ENCODE measurements at places on chromosomes 7 and 10.

DNA sequence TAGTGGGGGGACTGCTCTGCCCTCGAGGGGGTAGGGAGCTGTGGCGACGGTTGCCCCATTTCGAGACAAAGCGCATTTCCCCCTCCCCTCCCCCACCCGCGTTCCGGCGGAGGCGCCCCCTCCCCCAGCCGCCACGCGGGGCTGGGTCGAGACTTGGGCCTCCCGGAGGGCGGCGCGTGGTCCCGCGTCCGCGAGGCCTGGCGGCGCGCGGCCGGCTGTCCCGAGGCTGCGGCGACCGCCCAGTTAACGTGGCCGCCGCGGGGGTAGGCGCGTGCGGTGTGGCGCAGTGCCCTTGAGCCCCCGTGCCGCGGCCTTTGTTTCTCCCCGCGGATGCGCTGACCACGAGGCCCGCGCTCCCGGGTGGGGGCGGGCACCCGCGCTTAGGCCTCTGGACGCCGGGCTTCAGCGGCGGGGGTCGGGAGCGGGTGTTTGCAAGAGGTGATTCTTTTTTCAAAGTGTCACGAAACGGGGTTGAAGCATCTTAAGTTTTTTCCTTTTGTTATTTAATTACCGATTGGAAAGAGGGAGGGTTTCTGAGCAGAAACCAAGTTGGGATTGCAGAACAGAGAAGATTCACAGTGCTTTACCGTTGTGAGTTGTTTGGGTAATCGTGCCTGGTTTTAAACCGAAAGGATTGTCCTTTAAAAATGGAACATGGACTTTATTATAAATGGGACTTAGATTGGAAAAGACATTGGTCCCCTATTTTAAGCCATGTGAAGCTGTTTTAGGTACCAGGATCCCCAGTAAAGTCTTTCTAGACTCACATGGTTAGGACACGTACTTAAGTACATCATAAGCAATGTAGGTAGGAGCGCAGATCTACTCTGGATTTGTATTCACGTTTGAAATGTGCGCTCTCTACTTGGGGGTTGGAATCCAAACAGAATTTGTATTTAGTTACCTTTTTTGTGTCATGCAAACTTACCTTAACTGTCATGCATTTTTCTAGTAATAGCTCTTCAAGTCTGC is 760 bp downstream of the CBX3 start:
- peak; percentile 49 for DNase-seq

GRCh38 chr7:3697472-3697871 is 396.4 kb downstream of the SDK1 start:
- no peak for DNase-seq

GRCh38 chr10:96765406-96766240 is 45.3 kb upstream of the PIK3AP1 start:
- DNase-seq = peak; percentile 58

- no peak for DNase-seq
These were observed 55.3 kb downstream of the TBATA start for GRCh38 chr10:70729763-70730357.

DNA sequence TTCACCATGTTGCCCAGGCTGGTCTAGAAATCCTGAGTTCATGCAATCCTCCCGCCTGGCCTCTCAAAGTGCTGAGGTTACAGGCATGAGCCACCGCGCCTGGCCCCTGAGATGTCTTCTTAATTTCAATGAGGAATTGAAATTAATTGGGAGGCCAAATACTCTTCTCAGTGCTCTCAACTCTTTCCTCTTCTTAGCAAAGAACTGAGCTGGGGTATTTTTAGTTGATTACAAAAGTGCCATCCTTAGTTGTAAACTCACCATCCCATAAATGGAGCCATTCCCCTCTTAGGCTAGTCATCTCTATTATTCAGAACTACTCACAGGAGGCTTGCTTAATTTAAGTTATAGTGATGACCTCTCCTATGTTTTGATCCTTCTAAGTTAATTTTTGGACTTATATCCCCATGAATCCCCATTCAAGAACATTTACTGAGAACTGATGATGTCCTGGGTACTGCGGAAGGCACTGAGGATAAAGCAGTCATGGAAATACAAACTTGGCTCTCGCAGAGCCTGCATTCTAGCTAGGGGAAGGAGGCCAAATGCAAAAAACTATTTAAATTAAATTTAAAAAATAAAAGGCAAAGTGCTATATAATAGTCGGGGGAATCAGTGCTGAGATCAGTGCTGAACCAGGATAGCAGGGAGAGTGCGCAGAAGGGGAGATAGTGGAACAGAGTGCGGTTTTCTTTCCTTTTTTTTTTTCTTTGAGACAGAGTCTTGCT is 145.3 kb downstream of the SFMBT2 start:
- no peak for DNase-seq

DNA sequence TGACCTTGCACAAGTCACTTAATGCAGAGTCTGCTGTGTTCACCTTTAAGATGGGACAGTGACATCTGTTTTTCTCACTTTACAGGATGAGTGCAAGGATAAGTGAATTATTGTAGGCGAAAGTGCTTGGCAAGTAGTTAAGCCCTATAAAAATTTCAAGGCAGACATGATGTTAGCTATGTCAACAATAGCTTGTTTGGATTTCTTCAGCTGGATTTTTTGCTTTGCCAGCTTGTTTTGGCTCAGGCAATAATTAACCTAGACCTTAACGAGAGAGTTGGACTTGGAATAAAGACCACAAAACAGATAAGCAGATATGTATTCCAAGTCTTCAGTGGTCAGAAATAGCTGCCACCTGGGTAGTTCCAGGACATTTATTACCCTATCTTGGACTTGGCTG is 255.2 kb downstream of the ARL4A start:
- no peak for DNase-seq

GRCh38 chr10:122152544-122152943 is 118.6 kb upstream of the BTBD16 start:
- no peak for DNase-seq

DNA sequence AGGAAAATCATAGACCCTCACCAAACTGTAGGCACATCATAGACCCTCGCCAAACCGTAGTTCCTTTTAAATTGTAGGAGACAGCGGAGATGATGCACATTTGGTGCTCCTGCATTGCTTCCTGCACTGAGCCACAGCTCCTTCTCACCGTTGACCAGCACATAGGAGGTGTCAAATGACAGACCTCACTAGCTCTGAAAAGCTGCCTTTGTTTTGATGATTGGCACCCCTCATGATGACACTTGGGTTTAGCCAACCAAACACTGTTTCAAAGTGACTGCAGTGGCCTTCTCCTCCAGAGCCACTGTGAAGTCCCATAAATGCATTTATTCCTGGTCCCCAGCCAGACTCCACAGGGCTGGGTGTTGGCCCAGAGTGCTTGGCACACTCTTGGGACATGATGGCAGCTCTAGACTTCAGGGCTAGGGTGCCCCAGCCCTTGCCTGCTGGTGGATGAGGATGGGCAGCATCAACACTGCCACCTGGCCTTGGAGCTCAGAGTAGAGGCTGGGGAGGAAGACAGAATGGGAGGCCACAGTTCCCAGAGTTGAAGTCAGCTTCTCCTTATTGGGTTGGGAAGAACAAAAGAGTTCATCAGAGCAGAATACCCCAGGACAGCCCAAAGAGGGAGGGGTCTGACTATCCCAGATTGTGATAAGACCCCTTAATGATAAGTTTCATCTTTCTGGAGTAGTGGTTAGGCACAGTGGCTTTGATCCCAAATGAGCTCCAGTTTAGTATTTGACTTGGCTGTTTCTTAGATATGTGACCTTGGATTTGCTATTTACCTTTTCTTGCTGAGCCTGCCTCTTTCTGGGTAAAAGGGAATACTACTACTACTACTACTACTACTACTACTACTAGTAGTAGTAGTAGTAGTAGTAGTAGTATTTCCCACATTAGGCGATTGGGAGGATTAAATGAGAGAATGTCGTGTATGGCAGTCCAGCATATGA is 75.3 kb downstream of the MTPN start:
- no peak for DNase-seq

GRCh38 chr7:25628446-25628845 is 400.2 kb upstream of the NPVF start:
- no peak for DNase-seq

Data from stimulated activated CD4-positive, alpha-beta T cell treated with anti-CD3 and anti-CD28 coated beads, Interleukin-1b, Interleukin-23, amount 100 ng/mL, for 1 hour (primary cell).